ENCODE measurements at places on chromosomes 2 and 18.

- DNase-seq, result no peak
Measured at GRCh38 chr2:84991404-84992160, 20.6 kb downstream of the KCMF1 start.

- no peak for DNase-seq
Measured at GRCh38 chr2:198347946-198348345, 543.6 kb downstream of the PLCL1 start.

DNA sequence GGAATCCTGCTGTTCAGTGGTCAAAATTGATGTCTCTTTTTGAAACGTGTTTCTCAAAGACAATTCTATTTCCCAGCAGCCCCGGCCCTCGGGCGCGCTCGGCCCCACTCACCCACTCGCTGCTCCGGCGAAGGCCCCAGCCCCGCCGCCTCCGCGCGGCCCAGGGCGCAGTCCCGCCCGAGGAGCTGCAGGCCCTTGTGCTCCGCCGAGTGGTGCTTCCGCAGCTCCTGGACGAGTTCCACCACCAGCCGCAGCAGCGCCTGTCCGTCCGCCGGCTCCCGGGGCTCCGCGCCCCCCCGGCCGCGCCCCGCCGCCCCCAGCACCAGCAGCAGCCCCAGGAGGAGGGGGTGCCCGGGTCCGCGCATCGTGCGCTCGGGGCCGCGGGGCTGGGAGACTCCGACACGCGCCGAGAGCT lies 413 bp downstream of the ALKAL2 start:
- no peak for DNase-seq

DNA sequence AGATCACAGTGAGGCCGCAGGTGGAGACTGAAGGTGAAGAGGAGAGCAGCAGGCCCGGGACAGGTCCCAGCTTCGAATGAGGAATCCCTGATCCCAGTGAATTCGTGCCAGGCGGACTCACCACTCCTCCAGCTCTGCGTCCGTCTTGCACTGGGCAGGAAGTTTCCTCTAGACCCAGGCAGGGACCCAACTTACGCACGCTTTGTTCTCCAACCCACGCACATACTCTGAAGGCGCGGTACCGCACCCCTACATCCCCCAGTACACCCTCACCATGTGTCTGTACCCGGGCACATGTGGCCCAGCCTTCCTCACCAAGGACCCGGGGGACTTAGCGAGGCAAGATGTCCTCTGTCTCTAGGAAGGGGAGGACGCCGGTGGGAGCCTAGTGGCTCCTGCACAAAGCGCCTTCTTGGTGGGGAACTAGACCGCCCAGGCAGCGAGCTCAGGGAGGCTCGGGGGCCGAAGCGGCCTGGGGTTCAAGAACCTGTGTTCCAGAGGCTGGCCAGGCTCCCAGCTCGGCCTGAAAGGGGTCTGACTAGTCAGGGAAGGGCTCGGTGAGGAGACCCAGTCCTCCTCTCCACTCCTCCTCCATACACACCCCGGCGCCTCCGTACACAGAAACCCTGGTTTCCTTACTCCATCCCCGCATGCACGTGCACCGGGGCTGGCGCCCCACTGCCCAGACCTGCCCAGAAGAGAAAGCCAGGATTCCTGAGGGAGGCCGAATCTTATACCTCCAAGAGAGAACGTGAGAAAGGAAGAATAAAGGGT lies 38.3 kb upstream of the ATP6V1B1 start:
- DNase-seq, result no peak

GRCh38 chr2:102142829-102143449 lies 393 bp downstream of the IL1R1 start:
- no peak for DNase-seq

- DNase-seq, result no peak
Measured at GRCh38 chr2:168607992-168608391, 151.9 kb downstream of the CERS6 start.

DNA sequence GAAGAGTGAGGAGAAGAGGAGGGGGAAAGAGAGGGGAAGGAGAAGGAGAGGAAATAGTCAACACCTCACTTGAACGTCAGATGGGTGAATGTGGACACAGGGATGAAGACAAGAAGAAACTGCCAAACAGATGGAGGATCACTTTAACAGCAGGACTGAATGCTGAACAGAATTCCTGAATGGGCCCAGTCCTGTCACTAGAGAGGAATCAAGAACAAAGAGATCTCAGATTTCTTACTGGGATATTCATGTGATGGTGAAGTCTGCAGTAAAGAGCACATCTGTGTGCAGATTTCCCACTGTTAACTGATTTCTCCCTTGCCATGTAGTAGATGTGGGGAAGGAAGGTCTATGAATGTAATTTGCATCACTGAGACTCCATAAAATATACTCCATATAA lies 135.4 kb downstream of the L3MBTL4 start:
- DNase-seq, result no peak

DNA sequence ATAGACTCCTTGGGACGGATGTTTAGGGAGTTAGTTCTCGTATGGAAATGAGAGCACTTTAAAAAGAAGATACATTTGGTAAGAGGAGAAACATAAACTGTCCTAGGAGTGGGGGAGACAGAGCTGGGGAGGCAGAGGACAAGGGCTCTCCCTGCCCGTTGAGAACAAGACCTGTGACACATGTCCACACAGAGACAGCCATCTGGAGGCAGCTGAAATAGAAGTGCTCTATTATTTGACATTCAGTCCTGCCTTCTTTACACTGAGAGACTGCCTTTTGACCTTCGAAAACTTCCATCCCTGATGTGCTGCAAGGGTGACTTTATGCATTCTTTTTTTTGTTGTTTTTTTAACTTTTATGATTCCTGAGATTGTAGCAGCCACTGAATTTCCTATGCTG lies 150.1 kb downstream of the UXS1 start:
- no peak for DNase-seq

DNA sequence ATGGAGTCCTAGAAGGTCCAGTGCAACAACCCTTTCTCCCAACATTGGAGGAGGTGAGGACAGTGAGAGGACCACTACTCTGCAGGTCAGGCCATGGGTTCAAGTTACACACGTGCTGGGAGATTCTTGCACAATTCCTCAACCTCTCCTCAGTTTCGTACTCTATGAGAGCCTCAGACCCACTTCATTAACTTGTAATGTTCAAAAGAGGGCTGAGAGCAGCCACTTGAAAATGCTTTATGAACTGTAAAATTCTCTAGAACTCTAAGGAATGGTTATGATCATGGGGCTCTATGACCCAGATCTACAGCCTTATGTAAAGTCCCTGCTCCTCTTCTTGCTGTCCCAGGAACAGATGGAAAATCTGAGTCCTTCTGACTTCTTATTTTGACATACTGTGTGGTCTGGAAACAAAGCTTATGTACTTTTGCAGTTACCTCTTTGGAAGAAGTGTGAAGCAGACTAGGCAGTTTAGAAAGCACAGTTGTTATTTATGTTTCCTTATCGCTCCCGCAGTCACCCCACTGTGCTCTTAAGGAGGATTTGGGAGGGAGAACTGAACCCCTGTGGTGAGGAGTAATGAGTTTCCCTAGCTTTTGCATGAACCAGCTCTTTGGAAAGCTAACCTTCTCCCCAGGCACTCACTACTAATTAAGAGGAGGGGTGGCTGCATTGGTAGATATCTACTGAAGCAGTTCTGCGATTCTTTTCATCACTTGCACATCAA lies 296.6 kb downstream of the LRRTM1 start:
- no peak for DNase-seq

GRCh38 chr18:11665146-11665545 lies 23.9 kb upstream of the GNAL start:
- no peak for DNase-seq

DNA sequence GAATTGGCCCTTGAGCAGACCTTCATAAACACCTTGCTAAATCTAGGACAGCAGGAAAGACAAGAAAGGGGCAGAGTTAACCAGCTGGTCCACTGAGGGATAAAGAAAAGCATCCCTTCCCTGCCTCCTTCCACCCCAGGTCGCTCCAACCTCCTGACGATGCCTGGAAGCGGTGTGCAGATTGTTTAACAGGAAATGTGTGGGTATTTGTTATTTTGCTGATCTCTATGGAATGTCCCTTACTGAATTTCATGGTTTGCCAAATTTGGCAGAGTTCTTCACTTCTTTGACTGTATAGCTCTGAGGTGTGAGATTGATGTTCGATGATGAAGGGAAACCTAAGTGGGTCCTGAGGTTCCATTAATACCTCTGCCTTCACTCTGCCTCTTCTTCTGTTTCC lies 72.9 kb downstream of the MAP3K20 start:
- DNase-seq, result no peak

- DNase-seq, result no peak
Measured at GRCh38 chr2:238820916-238821315, 27.0 kb upstream of the TWIST2 start.

DNA sequence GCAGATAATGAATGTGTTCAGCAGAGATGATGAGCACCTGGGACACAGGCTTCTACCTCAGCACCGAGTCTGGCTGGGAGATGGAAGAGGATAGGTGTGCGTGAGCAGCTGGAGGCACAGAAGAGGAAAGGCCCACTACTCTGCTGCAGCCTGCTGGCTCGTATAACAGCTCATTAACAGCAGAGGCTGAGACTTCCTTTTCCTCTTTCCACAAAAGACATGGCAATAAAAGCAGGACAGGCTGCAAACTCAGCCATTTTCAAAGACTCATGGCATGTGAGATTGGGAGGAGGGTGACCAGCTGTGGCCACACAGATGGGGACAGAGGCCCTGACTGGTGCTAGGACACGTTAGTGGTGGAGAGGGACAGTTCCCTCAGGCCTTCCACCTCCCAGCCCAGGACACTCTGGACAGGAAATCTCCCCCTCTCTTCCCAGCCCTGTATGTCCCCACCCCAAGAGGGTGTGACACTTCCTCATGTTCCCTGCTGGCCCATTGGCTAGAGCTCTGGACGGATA lies 60.3 kb downstream of the CACNB4 start:
- DNase-seq, result no peak

GRCh38 chr2:88517759-88518201 lies 65.3 kb upstream of the FOXI3 start:
- DNase-seq, result no peak

DNA sequence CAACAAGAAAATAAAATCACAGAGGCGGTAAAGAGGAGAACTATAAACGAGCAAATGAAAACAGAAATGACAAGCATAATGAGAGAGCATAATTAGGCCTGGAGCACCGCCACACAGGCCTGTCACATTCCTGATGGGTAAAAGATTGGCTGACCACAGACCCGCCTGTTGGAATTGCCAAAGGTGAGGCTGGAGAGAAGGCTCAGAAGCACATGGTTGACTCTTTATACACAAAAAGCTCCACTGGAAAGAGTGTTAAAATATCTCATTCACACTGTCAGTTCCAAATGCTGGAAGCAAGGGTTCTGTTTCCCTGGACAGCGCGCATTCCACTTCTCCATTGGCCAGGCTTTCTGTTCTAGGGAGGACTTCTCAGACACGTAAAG lies 5.9 kb upstream of the LGALSL start:
- no peak for DNase-seq
